ENCODE measurements at places on chromosomes 7 and 10.

DNA sequence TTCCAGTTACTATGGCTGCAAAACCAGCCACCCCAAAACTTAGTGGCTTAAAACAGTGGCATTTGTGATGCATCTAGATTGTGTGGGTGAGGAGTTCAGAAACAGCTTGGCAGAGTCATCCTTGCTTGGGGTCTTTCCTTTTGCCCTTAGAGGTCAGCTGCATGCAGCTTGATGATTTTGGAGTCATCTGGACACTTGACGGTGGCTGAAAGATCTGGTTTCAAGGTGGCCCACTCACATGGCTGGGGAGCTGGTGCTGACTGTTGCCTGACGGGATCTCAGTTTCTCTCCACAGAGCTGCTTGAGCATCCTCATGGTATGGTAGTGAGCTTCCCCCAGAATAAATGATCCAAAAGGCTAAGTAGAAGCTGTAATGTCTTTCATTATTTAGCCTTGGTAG is 191.3 kb upstream of the GALNT17 start:
- DNase-seq: no peak

GRCh38 chr7:102140952-102141370 is 145.7 kb upstream of the SH2B2 start:
- no peak for DNase-seq

- no peak for DNase-seq
Measured at GRCh38 chr7:50781381-50782293, 1.1 kb downstream of the GRB10 start.

DNA sequence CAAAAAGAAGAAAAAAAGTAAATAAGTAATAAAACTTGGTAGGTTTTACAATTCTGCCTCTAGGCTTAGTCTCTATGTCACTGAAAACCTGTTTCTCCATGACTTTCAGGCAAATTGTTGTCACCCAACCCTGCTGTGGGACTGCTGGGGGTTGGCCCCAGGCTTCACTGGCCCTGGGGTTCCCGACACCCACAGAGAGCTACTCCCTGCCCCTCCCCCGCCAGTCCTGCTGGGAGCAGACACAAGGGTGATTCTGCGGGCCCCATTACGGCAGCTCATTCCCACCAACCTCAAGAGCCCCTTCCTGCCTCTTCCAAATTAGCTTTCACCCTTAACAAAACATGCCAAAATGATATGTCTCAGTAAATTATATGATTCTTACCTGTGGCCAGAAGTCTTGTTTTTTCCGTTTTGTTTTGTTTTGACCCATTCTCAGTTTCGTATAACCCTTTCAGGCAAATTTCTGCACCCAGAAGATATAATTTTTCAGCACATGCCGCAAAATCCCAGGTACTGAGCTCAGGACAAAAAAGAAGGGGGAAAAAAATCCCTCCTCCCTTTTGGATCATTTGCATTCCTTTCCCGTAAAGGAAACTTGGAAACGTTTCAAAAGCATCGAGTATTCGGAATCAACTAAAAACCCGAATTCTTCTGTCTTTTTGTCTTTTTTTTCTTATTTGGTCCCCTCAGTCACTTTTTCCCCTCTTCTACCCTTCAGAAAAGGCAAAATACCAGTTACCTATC is 27.8 kb downstream of the CHST15 start:
- no peak for DNase-seq

DNA sequence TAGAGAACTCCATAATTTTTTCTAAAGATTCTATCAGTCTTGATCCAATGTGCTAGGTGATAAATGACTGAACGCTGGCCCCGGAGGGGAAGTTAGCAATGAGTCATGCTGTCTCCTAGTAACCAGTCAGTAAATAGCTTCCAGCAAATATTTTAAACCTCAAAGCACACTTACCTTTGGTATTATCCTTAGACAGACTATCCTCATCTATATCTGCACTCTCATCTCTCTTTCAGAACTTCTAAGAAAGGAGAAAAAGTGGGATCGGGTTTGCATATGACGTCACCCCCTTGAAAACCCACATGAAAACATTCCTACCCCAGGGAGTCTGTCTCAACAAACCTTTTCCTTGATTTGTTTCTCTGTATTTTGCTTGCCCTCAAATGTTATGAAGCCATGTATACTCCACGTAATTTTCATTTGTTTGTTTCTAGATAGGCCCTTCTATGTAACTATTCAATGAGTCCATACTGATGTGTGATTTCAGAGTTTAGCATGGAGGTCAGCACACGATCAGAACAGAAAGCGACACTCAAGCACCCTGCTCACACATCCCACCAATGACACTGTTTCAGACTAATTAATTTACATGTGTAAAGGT is 174.9 kb upstream of the NRP1 start:
- DNase-seq: peak; percentile 83

Data from renal pelvis (tissue), 12 donors.